ENCODE measurements at places on chromosomes 7 and 10.

DNA sequence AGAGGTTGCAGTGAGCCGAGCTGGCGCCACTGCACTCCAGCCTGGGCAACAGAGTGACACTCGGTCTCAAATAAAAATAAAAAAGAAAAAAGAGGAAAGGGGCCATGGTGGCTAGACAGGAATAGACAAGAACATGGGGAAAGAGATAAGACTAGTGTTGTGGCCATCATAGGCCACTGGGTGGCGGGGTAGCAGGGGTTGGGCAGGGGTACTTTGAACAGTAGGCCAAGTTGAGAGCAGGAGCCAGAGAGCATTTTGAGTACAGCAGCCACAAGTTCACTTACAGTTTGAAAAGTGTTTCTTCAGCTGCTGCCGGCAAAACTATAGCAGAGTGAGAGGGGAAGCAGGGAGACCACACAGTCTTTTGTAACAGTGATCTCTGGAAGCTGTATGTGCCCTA, 656.0 kb downstream of the CNTNAP2 start:
- DNase-seq, result no peak

GRCh38 chr10:484925-485661, 204.4 kb downstream of the DIP2C start:
- DNase-seq, result peak; percentile 42

GRCh38 chr10:57162231-57162630, 801.2 kb upstream of the ZWINT start:
- DNase-seq, result no peak

DNA sequence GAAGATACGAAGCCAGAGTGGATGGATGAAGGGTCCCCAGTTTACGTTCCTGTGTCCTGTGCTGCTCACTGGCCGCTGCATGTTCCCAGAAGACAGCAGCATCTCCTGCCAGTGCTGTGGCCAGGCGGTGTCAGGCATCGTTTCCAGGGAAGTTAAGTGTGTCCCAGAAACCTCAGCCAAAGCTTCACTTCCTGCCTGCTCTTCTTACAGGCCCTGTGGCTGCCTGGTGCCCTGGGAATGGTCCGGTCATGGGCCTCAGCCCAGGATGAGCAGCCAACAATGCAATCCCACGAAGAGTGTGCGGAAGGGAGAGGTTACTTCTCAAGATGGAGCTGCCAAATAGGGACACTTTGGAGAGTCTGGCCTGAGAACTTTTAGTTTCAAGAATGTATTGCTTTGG, 99.7 kb upstream of the TARP start:
- no peak for DNase-seq

DNA sequence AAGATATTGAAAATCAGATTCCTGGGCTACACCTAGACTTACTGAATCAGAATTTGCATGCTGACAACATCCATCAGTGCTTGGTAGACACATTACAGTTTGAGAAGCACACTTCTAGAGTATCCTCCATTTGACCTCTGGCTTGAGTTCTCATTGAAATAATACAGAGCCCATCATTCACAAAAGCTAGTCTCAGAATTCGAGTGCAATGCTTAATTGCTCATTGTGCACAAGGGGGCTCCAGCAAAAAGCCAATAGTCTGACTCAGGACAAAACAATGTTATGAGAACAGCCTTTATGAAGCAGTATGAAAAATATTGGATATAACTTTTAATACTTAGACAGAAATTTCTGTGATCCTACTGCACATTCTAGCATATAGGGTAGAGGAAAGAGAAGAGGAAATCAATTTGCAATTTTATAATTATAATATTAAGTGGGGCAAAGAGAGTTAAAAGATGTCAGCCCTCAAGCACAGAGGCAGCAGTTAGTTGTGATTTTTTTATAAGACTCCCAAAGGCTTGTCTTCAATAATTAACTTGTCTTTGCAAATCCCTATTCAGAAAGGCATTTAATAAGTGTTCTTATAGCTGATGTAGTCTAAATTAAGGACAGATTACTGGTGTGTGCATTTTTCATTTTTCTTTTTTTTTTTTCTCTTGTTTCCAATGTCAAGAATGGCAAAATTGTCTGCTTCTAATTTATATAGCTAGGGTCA, 105.8 kb upstream of the ANK3 start:
- no peak for DNase-seq

DNA sequence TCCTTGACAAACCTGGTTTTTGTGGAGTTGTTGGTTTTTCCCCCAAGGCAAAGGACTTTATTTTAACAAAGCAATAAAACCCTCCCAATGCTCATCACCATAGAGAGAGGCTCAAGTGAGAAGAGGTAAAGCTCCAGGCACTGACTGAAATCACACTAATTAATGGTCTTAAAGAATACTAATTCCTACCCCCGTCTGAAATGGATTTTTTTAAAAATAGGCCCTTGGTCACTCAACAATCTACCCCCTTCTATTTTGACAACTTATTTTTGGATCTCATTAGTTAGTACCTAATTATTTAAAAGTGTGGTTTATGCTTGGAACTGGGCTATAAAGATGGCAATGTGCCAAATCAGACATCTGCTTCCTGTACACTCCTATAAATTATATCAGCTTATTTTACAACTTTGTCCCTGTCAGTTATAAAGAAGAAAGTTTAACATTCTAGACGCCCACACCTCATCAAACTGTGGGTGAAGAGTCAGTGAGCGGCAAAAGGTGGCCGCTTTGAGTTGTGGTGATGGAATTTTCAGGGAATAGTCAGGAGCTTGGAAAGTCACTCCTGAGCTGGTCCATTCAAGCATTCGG, 10.6 kb downstream of the GLI3 start:
- DNase-seq, result no peak

DNA sequence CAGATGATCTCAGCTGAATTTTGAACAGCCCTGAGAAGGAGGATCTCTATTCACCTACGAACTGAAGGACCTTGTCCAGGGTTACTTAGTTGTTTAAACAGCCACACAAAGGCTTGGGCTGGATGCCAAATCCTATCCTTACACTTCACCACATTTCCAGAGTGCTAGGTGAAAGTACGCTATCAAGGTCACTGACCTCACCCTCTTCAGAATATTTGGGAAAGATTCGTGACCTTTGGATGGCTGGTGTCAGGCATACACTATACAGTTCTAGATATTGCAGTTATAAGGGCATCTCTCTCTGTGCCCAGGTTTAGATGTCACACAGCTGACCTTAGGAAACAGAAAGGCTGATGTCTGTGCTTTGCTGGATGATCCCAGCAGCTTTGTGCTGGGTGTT, 61.2 kb upstream of the ABLIM1 start:
- DNase-seq, result no peak

GRCh38 chr10:27710014-27710413, 35.6 kb downstream of the MKX start:
- no peak for DNase-seq

- no peak for DNase-seq
These were observed 40.3 kb upstream of the RELN start for GRCh38 chr7:104029765-104030164.

DNA sequence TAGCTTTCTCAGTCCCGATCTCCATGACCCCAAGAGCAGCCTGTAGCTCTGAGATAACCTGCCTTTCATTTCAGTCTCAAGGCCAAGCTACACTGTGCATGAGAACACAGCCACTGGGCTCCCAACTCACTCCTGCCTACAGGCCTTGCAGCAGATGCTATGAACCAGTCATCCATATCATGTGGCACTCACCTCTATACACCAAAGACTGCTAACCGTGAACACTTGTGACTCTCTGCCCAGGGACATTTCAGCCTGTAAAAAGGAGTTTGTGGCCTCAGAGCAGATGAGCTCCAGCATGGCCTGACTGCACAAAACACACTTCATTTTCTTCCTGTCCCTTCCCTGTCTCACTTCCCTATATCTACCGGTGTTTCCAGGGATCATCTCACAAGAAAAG, 56.9 kb upstream of the NPY start:
- DNase-seq, result no peak

DNA sequence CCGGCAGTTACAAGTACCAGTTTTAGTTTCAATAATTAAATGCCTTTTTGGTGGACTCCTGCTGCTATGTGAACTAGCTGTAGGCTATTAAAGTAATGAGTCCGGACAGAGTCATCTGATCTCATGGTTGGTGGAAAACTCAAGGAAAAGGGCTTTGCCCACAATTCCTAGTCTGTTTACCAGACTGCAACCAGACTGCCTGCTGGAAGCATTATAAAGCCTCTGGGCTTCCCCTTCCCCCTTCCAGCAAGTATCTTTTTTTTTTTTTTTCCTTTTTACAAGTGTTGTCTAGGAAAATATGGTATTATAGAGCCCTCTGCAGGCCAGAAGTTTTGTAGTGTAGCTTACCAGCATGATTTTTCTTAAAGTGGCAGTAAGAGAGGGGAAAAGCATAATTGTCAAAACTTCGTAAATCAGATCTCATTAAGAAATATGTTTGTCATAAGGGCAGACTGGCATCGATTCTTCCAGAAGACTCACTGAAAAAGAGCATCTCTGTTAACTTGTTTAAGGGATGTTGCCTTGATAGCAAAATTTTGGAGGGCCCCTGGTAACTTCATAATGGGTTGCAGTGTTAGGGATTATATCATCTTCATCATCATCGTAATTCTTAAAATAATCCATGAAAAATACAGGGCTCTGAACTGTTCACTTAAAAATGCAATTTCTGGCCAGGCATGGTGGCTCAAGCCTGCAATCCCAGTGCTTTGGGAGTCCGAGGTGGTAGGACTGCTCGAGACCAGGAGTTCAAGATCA, 181.3 kb downstream of the TAX1BP1 start:
- peak; percentile 13 for DNase-seq

DNA sequence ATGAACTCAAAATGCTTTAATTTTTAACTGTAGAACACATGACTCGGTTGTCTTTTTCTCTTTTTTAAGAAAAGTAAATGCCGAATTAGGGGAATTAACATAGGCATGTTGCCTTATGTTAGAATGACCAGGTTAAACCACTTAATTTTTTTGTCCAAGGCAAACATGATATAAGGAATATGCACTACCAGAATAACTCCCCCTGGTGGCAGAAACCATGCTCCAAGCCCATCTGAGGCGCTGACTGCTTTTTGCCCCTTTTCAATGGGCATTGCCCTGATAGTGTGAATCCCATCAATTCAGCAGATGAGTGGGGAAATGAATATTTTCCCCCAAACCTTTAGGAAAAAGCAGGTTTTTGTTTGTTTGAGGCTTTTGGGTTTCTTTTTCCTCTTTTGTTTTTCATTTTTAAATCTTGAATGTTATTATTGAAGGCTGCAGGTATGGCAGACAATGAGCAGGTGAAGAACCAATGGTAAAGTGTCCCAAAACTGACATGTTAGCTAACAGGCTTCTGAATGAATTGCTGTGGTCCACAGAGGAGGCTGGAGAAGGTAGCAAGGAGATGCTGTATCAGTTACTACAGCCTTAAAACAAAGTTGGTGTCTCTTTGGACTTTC, 284.3 kb downstream of the SORCS3 start:
- peak; percentile 9 for DNase-seq

GRCh38 chr10:98264378-98265065, 3.5 kb downstream of the LOXL4 start:
- no peak for DNase-seq

DNA sequence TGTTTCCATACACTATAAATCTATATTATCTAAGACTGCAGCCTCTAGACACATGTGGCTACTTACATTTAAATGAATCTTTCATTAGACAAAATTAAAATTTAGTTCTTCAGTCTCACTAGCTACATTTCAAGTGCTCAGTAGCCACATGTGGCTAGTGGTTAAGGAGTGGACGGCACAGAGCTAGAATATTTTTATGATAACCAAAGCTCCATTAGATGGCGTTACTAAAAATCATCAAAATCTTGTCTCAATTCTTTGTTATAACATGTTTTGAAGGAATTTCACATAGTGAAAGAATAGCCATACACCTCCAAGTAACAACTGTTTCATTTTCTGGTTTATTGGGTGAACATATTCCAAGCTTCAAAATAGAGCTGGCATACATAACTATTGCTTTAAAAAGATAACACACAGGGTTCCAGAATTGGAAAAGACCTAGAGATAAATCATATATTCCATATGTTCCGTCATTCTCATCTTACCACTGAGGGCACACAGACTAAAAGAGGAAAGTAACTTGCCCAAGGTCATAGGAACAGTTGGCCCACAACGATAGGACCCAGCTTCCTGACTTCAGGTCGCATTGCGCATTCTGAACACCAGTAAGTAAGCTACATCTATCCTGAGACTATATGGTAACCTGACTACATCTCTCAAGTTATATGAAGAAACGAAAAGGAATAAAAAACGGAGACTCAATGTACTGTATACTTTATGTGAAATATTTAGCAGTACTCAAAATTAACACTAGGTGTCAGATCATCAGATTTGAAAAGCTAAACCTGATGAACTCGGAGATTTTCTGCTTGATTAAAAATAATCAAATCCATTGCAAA, 66.6 kb downstream of the CAV1 start:
- DNase-seq, result no peak

- DNase-seq, result no peak
These were observed 376.0 kb downstream of the GALNT17 start for GRCh38 chr7:71507680-71508602.

DNA sequence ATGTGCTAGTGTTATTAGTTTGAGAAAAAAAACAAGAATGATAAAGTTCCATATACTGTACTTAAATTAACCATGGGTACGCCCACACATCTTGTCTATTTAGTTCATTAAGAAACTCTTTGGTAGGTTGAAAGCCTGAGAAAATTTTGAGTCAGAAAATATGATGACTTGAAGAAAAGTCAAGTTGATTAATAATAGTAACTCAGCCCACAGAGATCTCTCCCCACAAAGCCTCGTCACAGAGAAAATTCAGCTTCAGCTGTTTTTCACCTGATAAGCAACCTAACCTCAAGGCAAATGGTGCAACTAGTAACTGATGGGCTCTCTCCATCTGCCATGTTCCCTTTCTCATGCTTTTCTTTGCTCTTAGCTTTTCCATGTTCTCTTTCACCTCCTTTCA, 1021.6 kb downstream of the GATA3 start:
- no peak for DNase-seq

DNA sequence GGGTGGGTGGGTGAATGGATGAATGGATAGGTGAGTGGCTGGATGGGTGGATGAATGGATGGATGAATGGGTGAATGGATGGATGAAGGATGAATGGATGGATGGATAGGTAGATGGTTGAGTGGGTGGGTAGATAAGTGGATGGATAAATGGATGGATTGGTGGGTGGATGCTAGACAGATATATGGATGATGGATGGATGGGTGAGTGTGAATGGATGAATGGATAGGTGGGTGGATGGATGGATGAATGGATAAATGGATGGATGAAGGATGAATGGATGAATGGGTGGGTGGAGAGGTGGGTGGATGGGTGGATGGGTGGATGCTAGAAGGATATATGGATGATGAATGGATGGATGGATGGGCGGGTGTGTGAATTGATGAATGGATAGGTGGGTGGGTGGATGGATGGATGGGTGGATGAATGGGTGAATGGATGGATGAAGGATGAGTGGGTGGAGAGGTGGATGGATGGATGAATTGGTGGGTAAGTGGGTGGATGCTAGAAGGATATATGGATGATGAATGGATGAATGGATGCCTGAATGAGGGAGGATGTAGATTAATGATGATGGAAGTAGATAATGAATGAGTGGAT, 20.4 kb downstream of the ELFN1 start:
- DNase-seq, result no peak

DNA sequence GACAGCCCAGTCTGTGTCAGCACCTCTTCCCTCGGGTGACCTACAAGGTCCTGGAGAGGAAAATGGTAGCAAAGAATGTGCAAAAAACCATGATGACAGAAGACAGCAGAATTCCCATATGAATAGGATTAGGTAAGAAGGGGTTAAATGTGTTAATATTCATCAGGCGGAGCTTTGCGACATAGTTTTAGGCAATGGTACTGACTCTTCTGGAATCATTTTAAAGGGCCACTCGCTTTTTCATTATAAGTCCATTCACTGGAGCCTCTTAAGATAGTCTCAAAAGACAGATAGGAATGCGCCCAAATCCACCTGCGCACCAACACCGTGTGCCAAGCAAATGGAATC, 38.2 kb downstream of the DLG5 start:
- no peak for DNase-seq

- no peak for DNase-seq
These were observed 288.2 kb upstream of the ZMIZ1 start for GRCh38 chr10:78780551-78780961.
